ENCODE measurements at places on chromosomes 12 and 14.

- no peak for DNase-seq
These were observed 62.4 kb downstream of the PLEKHG3 start for GRCh38 chr14:64766430-64767151.

- DNase-seq = no peak
These were observed 40.1 kb downstream of the CREBL2 start for GRCh38 chr12:12651752-12652151.

GRCh38 chr14:22657861-22658260 lies 13.7 kb upstream of the OR6J1 start:
- DNase-seq = no peak

- no peak for DNase-seq
These were observed 2.3 kb downstream of the RPS6KA5 start for GRCh38 chr14:91058042-91058581.

- DNase-seq = no peak
These were observed 39.0 kb downstream of the SLC38A4 start for GRCh38 chr12:46786774-46787173.

GRCh38 chr14:102593061-102593824 lies 794 bp downstream of the RCOR1 start:
- DNase-seq = peak; percentile 68

GRCh38 chr12:105170139-105170538 lies 62.6 kb downstream of the WASHC4 start:
- no peak for DNase-seq

DNA sequence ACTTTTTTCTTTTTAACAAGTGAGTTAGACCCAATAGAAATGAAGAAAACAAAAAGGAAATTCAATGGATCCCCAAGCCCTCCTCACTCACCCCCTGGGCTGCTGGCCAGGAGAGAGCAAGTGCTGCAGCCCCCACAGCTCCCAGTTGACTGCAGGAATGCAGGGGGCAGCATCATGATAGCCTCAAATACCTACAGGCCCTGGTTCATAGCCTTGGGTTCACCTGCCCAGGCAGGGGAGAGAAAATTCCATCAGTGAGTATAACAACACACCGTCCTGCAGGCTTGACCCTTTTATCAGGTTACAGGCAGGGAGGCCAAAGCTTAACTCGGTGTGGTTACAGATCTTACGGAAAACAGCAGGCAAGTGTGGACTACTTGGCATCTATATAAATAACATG lies 76.3 kb downstream of the PHLDA1 start:
- no peak for DNase-seq

- DNase-seq = no peak
These were observed 148.4 kb downstream of the ALG10B start for GRCh38 chr12:38465020-38465419.

GRCh38 chr12:70507442-70507841 lies 129.8 kb downstream of the PTPRB start:
- no peak for DNase-seq

DNA sequence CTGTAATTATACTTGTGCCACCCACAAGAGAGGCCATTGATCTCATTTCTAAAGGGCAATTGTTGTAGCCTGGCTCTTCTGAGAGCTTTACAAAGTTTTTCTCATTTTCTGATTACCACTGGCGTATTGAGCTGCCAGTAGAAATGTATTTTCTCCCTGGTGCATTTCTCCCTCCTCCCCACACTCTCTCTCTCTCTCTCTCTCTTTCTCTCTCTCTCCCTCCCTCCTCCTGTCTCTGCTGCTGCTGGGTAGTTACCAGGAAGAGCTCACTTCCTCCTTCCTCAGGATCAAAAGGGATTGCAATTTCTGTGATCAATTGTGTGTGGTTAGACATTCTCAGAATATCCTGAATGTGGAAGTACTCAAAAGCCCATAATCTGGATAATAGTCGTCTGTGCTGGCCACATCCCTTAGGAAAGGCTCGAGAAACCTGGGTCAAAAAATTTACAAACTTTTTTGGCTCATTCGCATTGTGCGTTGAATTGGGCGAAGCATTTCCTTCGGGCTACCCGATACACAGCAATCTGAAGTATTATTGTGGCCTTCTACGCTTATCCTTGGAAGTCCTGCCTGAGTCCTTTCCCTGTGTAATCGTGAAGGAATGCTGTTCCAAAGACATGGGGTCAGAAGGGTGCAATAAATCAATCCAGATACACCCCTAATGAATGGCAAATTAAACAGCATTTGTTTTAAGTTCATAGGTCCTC lies 254.8 kb downstream of the MSRB3 start:
- no peak for DNase-seq

Data from BE2C (cell line).